ENCODE measurements at places on chromosomes 7 and 10.
A peak's percentile ranks its signal among the peaks of the same experiment; 100 is the strongest.

GRCh38 chr10:103645141-103646054 lies 151.9 kb downstream of the NEURL1 start:
- DNase-seq, result peak; percentile 44

DNA sequence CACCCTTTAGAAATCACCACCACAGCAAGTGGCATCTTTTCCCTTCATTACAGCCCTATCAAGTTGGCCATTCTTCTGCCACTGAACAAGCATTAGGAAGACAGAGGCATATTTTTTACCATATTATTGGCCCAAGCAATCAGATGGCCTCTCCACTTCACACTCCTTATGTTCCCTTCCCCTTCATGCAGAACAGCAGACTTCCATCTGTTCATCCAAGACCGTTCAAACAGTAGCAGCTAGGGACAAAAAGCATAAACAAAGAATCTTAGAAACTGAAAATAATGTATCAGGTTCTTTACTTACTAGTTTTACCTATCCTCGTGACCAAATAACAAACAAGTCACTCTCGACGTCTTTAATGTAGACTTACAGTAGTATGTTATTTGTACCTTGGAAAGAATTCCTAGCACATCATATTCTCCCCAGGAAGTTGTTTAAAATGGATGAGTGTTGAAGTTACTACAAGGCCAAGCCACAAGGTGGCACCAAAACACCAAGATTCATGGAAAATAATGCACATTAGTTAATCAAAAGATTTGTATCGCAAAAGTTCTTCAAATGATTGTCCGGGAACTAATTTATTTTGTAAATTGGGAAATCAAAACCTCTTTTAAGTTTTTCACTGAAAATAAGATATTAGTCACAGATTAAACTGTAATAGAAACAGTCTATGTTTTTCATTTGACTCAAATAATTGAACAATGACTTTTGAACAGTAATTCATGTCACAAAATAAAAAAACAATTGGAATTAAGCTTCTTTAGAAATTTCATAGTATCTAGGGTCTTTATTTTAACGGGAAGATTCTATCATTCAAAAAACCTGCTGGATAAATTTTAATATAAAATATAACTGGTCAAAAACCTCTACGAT lies 112.1 kb downstream of the VPS41 start:
- DNase-seq, result no peak

GRCh38 chr10:60281331-60281730 lies 108.3 kb downstream of the ANK3 start:
- no peak for DNase-seq

GRCh38 chr10:12431151-12432101 lies 82.1 kb downstream of the CAMK1D start:
- DNase-seq, result no peak

- DNase-seq, result no peak
These were observed 132.5 kb downstream of the PON1 start for GRCh38 chr7:95191795-95192194.

DNA sequence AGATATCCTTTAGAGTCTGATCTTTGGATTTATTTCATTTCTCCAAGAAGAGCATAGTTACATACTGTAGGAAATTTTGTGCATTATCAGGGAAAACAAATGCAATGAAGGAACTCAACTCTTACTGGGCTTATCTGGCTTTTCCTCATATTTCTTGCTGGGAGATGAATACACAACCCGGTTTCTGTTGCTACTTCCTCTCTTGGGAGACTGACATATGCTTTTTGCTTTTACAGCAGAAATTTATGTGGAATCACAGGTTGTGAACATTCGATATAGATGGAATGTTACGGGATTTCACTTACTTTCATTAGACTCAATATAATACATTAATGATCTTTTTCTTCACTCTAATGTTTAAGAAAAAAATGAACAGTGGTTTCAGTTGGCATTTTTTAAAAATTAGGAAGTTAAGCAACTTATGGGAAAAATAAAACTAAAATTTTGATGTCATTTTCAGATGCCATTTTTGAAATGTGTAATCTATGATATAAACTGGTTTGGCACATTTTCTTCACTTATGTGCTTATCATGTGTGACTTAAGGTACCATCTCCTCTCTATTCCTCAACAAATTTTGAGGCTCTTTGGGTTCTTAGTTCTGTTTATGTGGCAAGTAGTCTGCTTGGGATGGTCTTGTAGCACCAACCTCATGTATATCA lies 7.1 kb downstream of the SND1 start:
- no peak for DNase-seq

Data from KG1 (cell line).